ENCODE measurements at places on chromosomes 1 and 21. TPM values are rescaled to one million over a fixed set of nuclear protein-coding genes. Genes with fewer than 3 reads are reported as not detected.

DNA sequence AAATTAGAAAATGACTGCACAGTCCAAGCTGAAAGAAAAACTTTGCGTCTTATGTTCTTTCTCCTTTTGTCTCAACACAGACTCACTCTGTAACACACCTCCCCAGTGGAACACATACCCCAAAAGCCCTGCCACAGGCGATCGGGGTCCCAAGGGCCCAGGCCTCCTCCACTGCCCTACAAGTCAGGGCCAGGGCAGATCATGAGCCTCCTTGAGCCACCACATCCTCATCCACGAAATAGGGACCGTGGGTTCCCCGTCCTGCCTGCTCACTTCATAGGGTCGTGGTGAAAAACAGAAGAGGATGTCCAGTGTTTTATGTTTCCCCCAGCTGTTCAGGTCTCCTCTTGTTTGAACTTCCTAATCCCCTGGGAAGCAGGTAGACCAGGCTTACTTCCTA is 116.7 kb downstream of the KCNN3 start:
- no peak for DNase-seq
- peaks cover 27% of the 10 kb centered on the region for H3K27me3 ChIP-seq

DNA sequence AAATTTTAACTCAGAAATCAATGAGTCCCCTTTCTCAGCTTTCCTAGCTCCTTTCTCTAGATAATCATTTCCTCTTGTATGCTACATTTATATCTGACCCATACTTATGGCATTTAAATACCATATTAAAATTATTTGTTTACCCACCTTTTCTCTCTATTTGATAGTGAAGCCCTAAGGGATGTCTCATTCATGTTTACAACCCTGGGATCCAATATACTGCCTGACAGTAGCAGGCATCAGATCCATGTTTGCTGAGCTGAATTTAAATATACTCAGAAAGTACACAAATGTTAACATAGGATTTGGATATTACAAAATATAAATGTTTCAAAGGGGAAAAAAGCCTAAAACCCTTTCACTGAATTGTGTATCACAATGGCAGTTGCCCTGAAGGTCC is 26.5 kb downstream of the SCMH1 start:
- no peak for DNase-seq
- no peak overlapping the region for H3K27ac ChIP-seq
- peaks cover 12% of the 10 kb centered on the region for H3K36me3 ChIP-seq
- H3K27me3 ChIP-seq: no peaks in the 10 kb centered on the region
- H3K4me1 ChIP-seq: no peaks in the 10 kb centered on the region
- H3K4me3 ChIP-seq: no peak overlapping the region

GRCh38 chr1:220300442-220301121 is 28.3 kb upstream of the RAB3GAP2 start:
- peak overlapping the region; percentile 64 for H3K4me3 ChIP-seq
- peaks cover 3% of the 10 kb centered on the region for H3K27me3 ChIP-seq
- peaks cover 2% of the 10 kb centered on the region for H3K36me3 ChIP-seq
- peak overlapping the region; percentile 99 for H3K27ac ChIP-seq
- DNase-seq: no peak

DNA sequence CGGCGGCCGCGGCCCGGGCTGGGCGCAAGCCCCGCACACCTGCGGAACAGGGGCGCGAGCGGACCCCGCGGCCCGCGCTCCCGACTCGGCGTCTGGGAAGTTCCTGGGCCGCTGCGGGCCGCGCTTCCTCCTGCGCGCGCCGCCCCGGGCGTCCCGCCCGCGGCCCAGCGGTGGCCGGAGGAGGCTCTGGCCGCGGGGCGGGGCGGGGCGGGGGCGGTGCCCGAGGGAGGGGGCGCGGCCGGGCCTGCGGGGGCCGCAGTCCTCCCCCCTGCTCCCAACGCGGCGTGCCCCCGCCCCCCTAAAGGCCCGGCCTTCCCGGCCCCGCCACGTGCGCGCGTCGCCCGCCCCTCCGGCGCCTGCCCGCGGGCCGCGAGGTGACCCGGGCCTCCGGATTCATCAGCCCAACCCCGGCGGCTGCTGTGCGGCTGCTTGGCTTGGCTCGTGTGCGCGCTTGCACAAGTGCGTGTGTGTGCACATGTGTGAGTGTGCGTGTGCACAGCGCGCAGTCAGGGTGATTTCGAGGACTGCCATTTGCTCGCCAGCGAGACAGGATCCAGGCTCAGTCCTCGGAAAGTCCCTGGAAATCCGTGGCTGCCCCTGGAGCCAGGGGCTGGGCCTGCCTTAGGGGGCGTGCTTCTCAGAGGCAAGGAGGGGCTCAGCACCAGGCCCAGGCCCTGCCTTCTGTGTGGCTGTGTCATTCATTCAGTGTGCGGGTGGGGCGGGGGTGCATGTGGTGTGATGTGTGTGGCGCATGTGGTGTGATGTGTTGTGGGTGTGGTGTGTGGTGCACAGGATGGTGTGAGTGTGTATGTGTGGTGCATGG is at the start of gene C2CD2:
Gene C2CD2, minus strand, starts transcription at position 188 of the 823 bp plus-strand sequence. CDS start 370 bp downstream, outside the sequence.
- no peaks in the 10 kb centered on the region for H3K36me3 ChIP-seq
- DNase-seq: peak; percentile 81
- no peaks in the 10 kb centered on the region for H3K27me3 ChIP-seq

GRCh38 chr1:23742670-23743286 is 493 bp upstream of the ELOA start:
- H3K4me1 ChIP-seq: peaks cover 40% of the 10 kb centered on the region
- H3K27me3 ChIP-seq: no peaks in the 10 kb centered on the region
- H3K27ac ChIP-seq: peak overlapping the region; percentile 86

GRCh38 chr21:22993822-22994574 is 1995.8 kb downstream of the NCAM2 start:
- no peaks in the 10 kb centered on the region for H3K4me1 ChIP-seq
- no peak overlapping the region for H3K27ac ChIP-seq
- no peaks in the 10 kb centered on the region for H3K36me3 ChIP-seq
- H3K4me3 ChIP-seq: no peak overlapping the region

DNA sequence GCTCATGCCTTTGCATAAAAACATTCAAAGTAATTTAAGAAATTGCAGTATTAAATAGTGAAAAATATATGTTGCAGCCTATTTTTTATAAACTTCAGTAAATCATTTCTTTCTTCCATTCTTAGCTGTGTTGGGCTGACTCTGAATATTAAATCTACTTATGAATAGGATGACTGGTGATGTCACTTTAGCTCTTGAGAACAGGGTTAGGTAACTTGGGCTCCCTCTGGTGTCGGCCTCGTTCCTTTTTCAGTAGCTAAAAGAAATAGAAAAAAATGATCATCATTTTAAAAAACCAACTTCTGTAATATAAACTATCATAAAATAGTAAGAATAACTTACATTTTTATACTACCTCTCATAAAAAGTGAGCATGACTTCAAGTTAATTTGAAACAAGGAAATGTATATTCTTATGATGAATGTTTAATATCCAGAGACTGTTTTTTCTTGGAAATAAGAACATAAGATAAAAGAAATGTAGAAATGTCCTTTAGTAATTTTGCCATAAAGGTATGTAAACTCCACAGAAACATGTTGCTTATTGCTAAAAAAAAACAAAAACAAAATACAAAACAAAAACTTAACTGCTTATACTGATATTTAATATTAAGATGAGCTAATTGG is 26.8 kb upstream of the NCAM2 start:
- H3K4me3 ChIP-seq: no peak overlapping the region
- DNase-seq: no peak
- H3K36me3 ChIP-seq: no peaks in the 10 kb centered on the region
- H3K4me1 ChIP-seq: peaks cover 23% of the 10 kb centered on the region
- H3K27me3 ChIP-seq: no peaks in the 10 kb centered on the region

DNA sequence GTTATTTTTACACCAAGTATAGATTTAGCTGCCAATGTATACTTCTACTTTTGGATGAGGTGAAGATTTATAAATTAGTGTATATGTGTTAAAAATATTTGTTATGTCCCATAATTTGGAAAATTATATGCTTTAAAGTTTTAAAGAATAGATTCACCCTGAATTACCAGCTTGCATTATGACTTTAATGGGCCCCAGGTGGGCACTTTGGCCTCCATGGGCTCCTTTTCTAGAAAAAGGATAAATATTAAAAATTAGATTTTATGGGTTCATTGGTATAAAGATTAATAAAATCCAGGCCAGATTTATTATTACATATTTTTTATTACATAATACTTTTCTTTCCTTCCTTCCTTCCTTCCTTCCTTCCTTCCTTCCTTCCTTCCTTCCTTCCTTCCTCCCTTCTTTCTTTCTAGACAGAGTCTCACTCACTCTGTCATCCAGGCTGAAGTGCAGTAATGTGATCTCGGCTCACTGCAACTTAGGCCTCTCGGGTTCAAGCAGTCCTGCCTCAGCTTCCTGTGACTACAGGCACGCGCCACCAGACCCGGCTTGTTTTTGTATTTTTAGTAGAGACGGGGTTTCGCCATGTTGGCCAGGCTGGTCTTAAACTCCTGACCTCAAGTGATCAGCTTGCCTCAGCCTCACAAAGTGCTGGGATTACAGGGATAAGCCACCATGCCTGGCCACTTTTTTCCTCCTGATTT is 21.9 kb downstream of the KMO start:
- H3K36me3 ChIP-seq: peaks cover 2% of the 10 kb centered on the region
- H3K4me1 ChIP-seq: no peaks in the 10 kb centered on the region
- no peak overlapping the region for H3K27ac ChIP-seq
- DNase-seq: no peak
- H3K4me3 ChIP-seq: no peak overlapping the region

DNA sequence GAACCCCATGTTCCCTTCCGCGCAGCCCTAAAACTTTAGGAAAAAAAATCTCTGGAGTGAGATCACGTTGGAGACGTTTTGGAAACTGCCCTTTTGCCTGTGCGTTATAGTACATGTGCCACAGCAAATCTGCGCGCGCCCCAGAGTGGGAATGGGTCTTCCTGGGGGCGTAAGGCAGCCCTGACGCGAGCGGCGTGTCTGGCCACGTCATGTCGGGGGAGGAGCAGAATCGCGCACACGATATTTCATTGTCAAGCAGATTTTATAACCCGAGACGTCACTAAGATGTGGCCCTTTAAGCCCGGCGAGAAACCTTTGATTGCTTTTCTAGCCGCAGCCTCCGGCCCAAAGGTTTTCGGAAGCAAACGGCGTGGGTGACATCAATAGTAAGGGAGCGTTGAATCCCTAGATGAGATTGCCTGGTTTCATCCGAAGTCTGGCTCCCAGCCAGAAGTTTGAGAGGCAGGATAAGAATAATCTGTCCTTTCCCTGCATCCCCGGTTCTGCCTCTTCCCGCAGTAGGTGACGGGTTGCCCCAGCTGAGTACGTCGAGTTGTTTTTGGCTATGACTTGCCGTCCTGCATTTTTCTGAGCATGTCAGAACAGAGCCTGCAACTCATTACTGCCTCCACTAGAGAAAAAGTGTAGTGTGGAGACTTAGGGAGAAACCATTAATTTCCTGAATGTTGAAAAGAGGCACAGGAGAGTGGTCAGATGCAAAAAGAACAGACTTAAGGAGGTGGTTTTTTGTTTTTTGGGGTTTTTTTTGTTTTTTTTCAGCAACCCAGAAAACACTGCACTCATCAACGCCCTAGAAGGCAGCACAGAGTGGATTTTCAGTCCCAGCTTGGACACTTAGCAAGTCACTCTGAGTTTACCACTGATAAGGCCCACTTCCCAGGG is 817 bp upstream of the PMVK start:
- H3K36me3 ChIP-seq: no peaks in the 10 kb centered on the region
- H3K27ac ChIP-seq: peak overlapping the region; percentile 98
- no peaks in the 10 kb centered on the region for H3K27me3 ChIP-seq

GRCh38 chr1:197921235-197922069 is 4.3 kb downstream of the LHX9 start:
- H3K36me3 ChIP-seq: peaks cover 6% of the 10 kb centered on the region
- H3K4me3 ChIP-seq: no peak overlapping the region
- H3K27ac ChIP-seq: no peak overlapping the region
- peaks cover 82% of the 10 kb centered on the region for H3K27me3 ChIP-seq
- no peak for DNase-seq
- H3K4me1 ChIP-seq: peaks cover 25% of the 10 kb centered on the region

GRCh38 chr1:232620356-232620969 is 9.5 kb downstream of the SIPA1L2 start:
- no peaks in the 10 kb centered on the region for H3K27me3 ChIP-seq
- H3K4me3 ChIP-seq: peak overlapping the region; percentile 32
- H3K27ac ChIP-seq: peak overlapping the region; percentile 95
- H3K36me3 ChIP-seq: no peaks in the 10 kb centered on the region
- H3K4me1 ChIP-seq: peaks cover 15% of the 10 kb centered on the region
- DNase-seq: no peak

DNA sequence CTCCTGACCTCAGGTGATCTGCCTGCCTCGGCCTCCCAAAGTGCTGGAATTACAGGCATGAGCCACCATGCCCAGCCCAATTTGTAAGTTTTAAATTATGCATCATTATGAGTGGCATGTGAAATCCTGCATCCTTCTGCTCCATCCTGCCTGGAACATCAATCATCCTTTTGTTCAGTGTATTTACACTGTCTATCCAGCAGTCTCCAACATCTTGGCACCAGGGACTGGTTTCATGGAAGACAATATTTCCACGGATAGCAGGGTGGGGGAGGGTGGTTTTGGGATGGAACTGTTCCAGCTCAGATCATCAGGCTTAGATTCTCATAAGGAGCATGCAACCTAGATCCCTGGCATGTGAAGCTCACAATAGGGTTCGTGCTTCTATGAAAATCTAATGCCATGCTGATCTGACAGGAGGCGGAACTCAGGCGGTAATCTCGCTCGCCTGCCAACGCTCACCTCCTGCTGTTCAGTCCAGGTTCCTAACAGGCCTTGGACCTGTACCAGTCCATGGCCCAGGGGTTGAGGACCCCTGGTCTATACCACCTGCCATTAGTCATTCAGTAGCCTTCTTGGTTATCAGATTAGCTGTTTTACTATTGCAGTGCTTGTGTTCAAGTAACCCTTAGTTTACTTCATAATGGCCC is 22.2 kb upstream of the TCEA3 start:
- peak overlapping the region; percentile 65 for H3K27ac ChIP-seq
- H3K27me3 ChIP-seq: no peaks in the 10 kb centered on the region
- H3K4me3 ChIP-seq: no peak overlapping the region
- no peak for DNase-seq
- peaks cover 16% of the 10 kb centered on the region for H3K36me3 ChIP-seq
- H3K4me1 ChIP-seq: peaks cover 12% of the 10 kb centered on the region

Gene CHIA
- not detected for total RNA-seq

Gene PRR9
- not detected for total RNA-seq

Gene INSRR
- total RNA-seq: not detected

Gene HFM1
- 0.46 TPM for total RNA-seq

Gene CHIT1
- not detected for total RNA-seq

Gene ITGB2
- total RNA-seq: 1.4 TPM

Measured in chondrocyte (in vitro differentiated cells).